Activated B cell treated with CpG ODN at 0.5 μM for 24 hours (primary cell): ENCODE measurements at places on chromosomes 5 and 9. TPM values are rescaled to one million over a fixed set of nuclear protein-coding genes. Genes with fewer than 3 reads are reported as not detected.

DNA sequence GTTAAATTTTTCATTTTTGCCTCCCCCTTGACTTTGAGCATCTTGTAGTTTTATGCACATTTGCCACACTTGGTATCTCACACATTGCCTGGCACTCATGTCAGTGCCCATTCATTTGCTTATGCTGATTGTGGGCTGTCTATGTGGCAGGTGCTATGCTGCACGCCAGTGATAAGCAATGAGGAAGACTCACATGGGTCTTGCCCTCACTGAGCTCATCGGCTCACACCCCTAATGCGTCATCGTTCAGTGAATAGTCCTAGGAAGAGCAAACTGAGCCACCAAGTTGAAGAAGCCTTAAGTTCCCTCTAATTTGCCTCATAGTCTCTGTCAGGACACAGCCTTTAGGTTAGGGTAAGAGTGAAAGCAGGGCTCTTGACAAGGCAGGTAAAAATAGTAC lies 209.4 kb upstream of the IL12B start:
- no peak for DNase-seq

- no peak for DNase-seq
Measured at GRCh38 chr5:65395526-65396155, 86.1 kb downstream of the ADAMTS6 start.

PCDHB12 gene
- total RNA-seq, result not detected in 2 replicates

GRCh38 chr5:157808043-157808442 lies 50.9 kb downstream of the CLINT1 start:
- no peak for DNase-seq

TMEM215 gene
- not detected in 2 replicates for total RNA-seq

PAM gene
- total RNA-seq, result 14.8 and 19.0 TPM in 2 replicates

CDKN2B gene
- total RNA-seq, result 0.32 and 0.38 TPM in 2 replicates

POU5F2 gene
- total RNA-seq, result 2.1 and 2.9 TPM in 2 replicates

GRCh38 chr9:136372561-136373299 lies 739 bp downstream of the CARD9 start:
- DNase-seq, result no peak
